ENCODE measurements at places on chromosomes 5 and 9.

DNA sequence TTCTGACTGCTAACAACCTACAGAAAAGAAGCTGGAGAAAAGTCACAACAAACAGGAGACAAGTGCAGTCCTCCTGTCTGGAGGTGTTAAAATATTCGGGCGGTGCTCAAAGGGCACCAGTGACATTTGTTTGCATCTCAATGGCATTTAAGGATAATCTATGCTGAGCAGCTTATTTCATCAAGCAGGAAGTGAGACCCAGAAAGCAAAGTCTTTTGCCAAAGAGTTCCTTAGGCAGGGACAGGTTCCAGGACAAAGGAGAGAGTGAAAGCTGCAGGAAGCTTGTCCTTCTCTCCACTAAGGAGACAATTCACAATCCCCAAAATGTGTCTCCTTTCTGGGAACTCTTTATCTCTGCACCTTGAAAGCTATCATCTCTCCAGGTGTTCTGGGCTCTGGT, 38.7 kb upstream of the CDK20 start:
- DNase-seq: no peak

DNA sequence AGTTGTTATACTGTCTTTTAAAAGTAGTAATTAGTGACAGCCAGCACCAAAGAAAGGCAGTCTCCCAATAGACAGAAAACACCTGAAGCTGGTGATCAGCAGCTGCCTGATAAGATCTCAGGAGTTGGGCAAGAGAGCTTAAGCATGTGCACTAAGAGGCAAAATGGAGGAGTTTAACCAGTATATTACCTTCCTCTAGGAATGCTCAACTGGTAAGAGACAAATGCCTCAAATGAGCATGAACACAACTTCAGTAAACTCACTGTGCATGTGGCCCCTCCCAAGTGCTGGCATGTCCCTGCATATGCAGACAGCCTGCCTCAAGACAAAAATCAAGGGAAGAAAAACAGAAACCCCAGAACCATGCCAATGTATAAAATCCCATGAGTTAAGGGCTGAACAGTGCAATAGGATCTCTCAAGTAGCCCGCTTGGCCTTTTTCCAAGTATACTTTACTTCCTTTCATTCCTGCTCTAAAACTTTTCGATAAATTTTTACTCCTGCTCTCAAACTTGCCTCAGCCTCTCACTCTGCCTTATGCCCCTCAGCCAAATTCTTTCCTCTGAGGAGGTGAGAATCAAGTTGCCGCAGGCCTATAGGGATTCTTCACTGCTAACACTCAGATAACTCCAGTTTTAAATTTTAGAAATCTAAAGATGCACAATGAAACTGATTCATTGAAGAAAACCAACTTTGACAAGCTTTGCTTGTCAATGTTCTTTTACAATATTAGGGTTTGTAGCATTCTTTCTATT, 724.8 kb upstream of the RIOK2 start:
- DNase-seq: no peak

DNA sequence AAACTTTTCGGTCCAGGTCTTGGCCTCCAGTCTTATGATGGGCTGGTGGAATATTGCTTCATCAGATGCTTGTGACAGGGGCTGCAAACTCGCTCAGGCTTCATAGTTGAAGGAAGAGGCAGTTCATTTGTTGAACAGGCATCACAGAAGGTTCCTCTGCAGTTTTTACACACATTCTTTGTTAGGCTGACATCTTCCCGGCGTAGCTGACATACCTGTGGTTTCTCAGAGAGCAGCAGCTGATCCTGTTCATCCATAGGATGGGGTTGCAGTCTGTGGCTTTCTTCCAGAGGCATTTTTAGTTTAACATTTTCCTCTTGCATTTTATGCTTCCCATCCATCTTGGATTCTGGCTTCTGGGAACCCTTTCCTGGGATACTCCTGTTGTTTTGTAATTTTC, 1255.2 kb downstream of the EFNA5 start:
- no peak for DNase-seq

- no peak for DNase-seq
Measured at GRCh38 chr5:91059409-91059808, 323.7 kb downstream of the ARRDC3 start.

Measured in RPMI8226 (cell line).